Thyroid gland (tissue), 4 donors: ENCODE measurements at places on chromosomes 16 and 17.

GRCh38 chr16:22007159-22007508, 777 bp upstream of the MOSMO start:
- no peak for DNase-seq

DNA sequence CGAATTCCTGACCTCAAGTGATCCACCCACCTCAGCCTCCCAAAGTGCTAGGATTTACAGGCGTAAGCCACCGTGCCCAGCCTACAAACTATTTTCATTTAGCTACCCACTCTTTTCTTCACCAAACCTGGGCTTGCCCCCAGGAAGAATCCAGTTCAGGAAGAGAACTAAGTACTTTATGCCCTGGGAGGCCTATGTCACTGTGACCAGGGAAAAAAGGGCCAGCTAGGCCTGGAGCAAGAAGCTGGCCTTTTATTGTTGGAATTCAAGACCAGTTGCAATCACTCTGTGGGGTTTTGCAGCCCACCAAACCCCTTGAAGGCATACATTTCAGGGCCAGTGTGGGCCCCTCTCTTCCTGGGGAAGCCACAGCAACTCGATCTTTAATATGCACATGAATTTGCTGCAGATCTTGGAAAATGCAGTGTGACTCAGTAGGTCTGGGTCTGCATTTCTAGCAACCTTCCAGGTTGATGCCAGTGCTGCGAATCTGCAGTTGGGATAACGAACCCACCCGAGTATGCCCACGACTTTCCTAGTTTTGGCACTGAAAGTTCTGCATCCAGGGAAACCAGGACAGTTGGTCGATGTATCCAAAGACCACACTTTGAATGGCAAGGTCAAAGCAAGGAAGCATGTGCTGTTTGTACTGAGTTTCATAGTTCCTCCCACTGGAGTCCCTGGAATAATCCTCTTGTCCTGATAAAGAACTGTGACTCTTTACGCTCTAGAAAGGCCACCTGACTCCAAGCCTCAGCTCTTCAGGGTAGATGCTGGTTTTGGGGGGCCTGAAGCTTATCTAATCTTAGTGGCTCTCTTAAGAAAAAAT, 7.2 kb upstream of the MRPS23 start:
- DNase-seq: no peak

DNA sequence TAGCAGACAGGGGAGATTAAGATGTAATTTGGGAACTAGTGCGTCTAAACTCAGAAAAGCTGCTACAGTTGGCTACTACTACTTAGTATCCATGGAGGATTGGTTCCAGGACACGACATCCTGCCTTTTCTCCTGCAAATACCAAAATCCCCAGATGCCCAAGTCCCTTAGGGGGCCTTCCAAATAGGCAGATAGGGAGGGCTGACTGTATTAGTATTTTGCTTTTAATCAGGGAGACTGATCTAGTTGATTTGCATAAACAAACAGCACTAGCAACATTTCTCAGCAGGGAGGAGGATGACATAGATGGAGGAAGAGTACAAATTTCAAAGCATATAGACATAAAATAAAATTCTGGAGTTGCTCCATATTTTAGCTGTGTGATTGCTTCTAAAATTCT, 621.6 kb upstream of the GOT2 start:
- no peak for DNase-seq

GRCh38 chr16:10577305-10578202, 2.8 kb downstream of the EMP2 start:
- DNase-seq: peak; percentile 43

GRCh38 chr16:23535901-23536300, 21.2 kb downstream of the EARS2 start:
- DNase-seq: no peak

- no peak for DNase-seq
These were observed 59.2 kb downstream of the TBC1D16 start for GRCh38 chr17:79976451-79976850.

GRCh38 chr17:13759518-13760335, 158.0 kb upstream of the HS3ST3A1 start:
- no peak for DNase-seq

GRCh38 chr16:66948837-66949225, 12.2 kb upstream of the CES3 start:
- DNase-seq: no peak

- DNase-seq: no peak
These were observed 19.8 kb upstream of the NTN1 start for GRCh38 chr17:9001559-9001958.

GRCh38 chr17:38657824-38658740, 16.7 kb downstream of the EPOP start:
- DNase-seq: no peak

- no peak for DNase-seq
These were observed 15.4 kb downstream of the UBN1 start for GRCh38 chr16:4862639-4863038.

DNA sequence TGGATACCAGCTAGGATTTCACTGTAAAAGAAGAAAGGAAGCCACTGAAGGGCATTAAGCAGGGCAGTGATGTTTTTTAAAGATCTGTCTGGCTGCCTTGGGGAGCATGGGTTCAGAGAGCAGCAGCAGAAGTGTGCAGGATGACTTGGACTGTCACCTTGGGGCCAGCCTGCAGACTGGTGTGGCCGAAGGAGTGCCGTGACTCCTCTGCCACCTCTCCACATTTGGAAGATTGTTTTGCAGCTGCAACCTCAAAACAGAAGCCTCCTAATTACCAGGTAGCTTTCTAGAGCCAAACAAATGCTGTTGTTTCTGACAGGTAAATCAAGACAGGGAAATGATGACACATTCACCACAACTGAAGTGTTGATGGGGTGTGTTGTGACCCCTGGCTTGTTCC, 681.4 kb downstream of the WWOX start:
- DNase-seq: no peak

GRCh38 chr17:59374612-59375011, 43.2 kb downstream of the YPEL2 start:
- DNase-seq: no peak
